ENCODE measurements at places on chromosomes 16 and 17.

GRCh38 chr17:28747051-28747691 lies 3.4 kb downstream of the TRAF4 start:
- no peak for DNase-seq

- no peak for DNase-seq
These were observed 49.9 kb downstream of the NLRC5 start for GRCh38 chr16:57039148-57039812.

DNA sequence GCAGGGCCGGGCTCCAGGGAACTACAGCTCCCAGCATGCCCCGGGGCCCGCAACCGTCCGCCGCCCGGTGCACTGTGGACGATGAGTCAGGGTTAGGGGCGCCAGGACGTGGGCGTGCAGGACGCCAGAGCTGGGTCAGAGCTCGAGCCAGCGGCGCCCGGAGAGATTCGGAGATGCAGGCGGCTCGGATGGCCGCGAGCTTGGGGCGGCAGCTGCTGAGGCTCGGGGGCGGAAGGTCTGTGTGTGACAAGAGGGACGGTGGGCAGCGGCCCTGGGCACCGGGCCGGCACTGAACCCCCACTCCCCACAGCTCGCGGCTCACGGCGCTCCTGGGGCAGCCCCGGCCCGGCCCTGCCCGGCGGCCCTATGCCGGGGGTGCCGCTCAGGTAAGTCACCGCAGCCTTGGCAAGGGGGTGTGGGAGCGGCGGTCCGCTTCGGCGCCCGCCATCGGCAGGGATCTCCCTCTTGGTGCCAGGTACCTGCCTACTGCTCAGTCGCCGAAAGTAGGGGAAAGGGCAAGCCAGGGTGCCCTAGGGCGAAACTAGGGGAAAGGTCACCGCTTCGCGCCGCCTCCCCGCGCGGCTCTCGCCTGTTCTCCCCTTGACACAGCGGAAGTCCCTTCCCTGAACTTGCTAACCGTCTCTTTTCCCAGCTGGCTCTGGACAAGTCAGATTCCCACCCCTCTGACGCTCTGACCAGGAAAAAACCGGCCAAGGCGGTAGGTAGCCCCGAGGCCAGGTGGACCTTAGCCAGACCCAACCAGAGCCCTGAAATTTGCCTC lies at the start of the genes ACADVL and DLG4:
ACADVL (plus strand) TSS at position 127 of the 781 bp plus-strand sequence; CDS start at position 174, 47 bp downstream.
DLG4 (minus strand) TSS at position 25 of the 781 bp plus-strand sequence.
- DNase-seq = peak; percentile 78

DNA sequence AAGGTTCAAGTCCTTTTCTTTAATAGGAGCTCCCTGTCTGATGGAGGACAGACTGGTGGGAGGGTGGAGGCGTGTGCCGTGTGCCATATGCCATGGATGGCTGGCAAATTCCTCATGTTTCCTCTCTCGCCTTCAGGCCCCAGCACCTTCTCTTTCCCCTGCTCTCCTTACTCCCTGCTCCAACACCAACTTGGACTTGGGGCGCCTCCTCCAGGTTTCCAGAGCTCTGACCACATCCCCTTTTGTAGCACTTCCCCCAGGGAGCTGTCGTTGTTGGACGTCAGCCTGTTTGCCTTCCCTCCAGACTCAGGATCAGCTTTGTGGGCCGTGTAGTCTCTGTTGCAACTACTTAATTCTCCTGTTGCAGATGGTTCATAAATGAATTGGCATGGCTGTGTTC lies 30.7 kb downstream of the TMC7 start:
- DNase-seq = no peak

DNA sequence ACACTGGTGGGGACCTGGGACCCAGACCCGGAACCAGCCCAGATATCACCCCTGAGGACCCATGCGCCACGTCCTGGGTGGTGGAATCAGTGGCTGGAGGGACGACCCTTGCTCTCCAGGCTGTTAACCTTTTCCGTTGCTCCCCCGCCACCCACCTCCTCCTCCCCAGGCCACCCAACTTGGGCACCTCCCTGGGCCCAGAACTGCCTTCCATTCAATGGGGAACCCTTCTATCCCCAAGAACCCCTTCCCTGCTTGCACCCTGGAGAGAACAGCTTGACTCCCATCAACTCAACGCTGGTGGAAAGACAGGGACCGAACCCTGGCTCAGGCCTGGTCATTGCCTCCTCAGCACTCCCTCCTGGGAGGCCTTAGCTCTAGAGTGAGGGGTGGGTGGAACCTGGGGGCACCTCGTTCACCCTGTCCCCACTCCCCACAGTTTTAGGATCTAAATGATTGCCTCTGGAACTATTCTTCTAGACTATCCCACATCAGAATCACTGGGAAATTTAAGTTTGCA lies 5.7 kb upstream of the IL32 start:
- DNase-seq = no peak

DNA sequence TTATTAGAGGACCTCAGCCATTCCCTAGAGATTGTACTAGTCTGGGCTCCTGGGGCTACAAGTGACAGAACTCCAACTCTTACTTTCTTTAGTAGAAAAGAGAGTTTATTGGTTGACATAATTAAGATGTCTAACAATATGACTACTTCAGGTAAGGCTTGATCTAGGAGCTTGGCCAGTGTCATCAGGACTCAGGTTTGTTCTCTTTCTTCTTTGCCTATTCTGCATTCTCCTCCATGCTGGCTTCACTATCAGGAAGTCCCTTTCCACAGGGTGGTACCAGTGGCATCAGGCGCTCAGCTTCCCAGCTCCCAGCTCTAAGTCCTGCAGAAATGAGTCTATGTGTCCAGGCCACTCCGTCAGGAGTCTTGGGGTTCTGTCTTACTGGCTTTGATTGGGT lies 286.1 kb upstream of the EEF2KMT start:
- no peak for DNase-seq

- no peak for DNase-seq
These were observed 15.2 kb downstream of the CLTC start for GRCh38 chr17:59634632-59635541.

DNA sequence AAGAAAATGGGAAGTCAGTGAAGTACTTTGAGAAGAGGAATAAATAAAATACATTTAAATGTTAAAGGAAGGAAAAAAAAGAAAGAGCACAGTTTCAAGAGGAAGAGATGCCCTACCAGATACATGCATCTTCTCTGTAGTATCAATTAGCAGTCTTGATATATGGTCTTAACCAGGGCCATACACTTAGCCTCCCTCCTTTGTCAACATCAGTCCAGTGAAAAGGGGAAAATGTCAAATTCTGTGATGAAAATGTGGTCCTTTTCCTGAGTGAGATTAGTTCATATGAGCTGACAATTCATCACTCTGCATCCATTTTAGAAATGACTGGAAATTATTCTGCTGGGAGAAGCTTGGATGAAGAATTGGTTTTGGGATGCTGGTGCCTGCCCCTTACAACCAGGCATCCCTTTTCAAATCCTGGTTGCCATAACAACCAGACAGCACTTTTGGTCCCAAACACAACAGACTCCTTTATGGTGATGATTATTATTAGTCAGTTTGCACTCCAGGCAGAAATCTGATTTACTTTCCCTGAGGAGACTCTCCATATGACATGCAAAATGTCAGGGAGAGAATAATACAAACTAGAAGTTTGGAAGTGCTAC lies 933.6 kb upstream of the CDH8 start:
- DNase-seq = no peak

DNA sequence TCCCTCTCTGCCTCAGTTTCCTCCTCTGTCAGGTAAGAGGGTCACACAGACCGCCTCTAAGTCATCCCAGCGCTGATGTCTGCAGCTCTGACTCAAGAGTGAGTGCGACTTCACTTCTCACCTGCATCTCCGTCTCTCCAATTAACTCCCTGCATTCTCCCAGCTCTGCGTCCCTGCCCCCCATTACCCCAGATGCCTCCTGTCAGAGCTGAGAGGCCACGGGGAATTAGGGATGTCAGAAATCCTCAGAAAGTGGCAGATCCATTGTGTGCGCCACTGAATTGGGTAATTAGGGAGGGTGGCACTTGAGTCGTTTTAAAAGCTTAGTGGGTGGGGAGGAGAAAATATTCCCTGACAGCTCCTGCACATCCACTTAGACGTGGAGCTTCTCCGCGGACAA lies 885.4 kb upstream of the EEF2KMT start:
- no peak for DNase-seq

- no peak for DNase-seq
These were observed 15.7 kb downstream of the RBL2 start for GRCh38 chr16:53449816-53450517.

- DNase-seq = no peak
These were observed 162.8 kb upstream of the ANKFN1 start for GRCh38 chr17:55990332-55991006.

GRCh38 chr17:2853283-2854142 lies 57.3 kb downstream of the RAP1GAP2 start:
- DNase-seq = peak; percentile 35

DNA sequence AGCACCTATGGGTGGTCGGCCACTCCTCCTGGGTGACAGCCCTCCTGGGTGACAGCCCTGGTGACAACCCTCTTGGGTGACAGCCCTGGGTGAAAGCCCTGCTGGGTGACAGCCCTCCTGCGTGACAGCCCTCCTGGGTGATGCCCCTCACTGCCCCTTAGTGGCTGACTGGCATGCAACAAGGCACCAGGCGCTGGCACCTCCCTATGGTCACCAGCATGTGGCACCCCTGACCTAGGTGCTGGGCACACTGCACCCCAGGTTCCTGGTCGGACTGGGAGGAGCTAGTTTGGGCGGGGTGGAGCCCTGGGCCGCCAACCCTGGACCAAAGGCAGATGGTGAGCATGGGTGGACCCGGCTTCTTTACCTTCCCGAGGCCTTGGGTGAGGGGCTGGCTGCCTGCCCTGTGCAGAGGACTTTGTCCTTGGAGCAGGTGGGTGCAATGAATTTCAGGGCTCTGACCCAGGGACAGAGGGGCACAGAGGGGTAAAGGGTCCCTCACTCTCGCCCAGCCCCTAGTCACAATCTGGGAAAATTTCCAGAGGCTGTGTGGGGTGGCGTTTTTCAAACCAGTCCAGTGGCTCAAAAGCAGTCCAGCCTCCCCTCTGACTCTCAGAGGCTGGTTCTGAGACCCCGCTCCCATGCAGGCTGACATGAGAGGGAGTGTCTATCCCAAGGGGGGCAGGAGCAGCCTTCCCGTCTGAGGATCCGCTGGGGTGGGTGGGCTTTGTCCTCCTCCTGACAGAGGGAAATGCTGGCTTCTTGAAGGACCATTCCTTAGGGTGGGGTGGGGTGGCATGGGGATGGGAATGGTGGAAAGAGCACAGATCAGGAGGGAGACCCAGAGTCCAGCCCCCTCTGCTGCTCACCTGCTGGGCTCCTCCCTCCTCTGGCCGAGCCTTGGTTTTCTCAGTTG lies 25.9 kb upstream of the TNFRSF13B start:
- DNase-seq = peak; percentile 76

- no peak for DNase-seq
These were observed 5.7 kb upstream of the EXOSC6 start for GRCh38 chr16:70257391-70257790.

DNA sequence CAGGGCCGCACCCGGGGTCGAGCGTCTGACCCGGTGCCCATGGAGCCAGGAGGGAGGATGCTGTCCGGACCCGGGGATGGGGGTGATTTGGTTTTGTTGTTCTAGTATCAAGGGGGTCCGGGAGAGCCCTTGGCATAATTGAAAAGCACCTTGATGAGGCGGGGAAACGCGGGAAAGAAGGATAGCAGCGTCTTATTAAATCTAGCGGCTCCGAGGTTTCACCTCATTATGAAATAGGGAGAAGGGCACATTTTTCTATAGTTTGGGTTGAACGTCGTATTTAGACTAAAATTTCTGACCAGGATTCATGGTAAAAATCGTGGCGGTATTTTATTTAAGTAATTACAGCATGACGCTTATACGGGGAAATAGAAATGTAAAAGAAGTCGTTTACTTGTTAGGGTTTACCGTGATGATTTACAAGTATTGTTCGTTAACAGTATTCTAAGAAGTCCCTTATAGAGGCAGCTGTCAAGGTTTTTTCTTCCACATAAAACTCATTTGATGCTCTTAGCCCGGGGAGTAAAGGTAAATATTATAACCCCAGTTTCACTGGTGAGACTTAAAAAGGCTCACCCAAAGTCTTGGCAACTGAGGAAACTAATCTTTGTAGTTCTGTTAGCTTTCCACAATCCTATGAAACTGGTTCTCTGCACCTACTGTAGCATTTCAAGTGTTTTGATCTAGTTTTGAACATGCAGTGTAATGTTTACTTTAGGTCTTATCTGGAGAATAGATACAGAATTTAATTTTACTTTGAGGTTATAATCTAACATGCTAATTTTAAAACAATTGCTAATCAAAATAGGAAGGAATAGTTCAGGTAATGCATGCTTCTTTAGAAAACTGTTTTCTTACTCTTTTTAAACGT lies 756 bp downstream of the LUC7L3 start:
- no peak for DNase-seq

GRCh38 chr16:60204181-60204580 lies 1470.1 kb upstream of the GOT2 start:
- no peak for DNase-seq

- no peak for DNase-seq
These were observed 105.8 kb downstream of the NOG start for GRCh38 chr17:56699186-56699894.

DNA sequence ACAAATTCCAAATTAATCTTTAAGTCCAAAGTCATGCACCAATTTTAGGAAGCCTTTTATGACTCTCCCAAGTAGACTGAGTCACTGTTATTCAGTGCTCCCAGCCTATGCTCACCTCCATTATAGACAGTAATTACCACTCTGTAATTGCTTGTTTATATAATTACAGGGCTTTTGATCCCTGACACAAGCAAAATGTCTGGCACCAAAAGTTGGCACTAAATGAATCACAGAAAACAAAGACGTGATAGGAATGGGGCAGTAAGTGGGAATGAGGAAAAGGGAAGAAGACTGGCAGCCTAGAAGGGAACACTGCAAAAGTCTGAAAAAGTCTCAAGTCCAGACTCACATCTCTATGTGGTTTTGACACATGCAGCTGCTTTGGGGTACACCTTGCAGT lies 94.1 kb downstream of the SLC39A11 start:
- DNase-seq = no peak

GRCh38 chr16:51870296-51870854 lies 676.6 kb downstream of the TOX3 start:
- no peak for DNase-seq

DNA sequence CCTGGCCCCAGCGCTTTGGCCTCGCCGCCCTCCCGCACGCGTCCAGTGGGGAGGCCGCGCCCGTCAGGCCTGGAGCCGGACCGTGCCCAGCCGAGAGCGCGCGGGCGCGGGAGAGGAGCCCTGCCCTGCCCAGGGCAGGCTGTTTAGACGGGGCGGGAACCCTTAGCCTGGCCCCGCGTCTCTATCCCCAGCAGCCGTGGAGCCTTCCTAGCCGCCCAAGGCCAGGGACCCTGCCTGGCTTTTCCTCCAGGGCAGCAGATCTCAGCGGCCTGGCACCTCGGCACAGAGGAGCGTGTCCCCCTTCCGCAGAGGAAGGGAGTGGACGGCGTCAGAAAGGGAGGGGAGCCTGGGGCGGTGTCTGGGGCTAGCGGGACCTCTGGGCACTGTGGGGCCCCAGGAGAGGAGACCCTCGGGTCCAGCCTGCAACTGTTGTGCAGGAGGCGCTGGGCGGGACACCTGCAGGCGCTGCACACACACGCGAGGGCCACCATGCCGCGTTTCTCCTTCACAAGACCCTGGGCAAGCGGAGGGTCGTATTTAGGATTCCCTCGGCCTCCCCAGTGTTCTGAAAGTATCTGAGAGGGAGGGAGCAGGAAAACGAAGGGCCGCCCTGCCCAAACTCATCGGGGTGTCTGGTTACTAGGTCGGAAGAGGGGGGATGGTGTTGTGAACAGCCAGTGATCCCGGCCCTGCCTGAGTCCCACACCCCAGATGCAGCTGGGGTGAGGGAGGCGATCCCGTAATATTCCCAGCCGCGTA lies 2.3 kb upstream of the NPTX1 start:
- no peak for DNase-seq
